ENCODE measurements at places on chromosomes 7 and 10.

DNA sequence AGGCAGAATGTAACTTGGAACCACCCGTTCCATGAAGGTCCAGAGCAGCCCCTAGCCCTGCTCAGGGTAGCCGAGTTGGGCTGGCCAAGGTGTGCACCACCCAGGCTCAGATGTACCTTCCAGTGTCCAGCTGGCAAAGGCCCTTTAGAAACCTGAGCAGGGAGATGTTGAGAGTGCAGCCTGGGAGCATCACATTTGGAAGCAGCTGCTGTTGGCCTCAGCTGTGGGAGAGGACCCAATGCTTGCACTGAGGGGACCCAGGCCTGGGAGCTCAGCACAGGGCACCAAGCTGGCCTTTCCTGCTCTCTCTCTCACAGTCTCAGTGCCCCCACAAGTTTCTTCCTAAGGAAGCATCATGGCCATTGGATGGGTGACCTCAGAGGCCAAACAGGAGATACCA, 33.5 kb downstream of the ANXA8 start:
- DNase-seq, result no peak

DNA sequence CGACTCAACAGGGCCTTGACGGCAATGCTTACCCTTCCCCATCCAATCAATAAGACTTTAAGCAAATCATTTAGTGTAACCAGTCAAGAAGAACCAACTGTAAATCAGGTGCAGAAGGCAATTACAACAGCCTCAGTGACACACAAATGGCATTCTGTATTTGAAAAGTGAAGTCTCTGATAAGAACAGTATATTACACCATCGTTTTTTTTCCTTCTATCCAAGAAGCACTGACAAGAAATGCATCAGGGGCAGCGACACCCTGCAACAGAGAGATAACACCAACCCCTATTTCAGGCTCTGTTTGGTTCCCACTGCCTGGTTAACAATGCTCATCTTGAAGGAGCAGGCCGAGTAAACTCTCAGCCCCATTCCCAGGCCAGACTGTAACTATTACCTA, 204.0 kb upstream of the AOAH start:
- no peak for DNase-seq

GRCh38 chr10:65294329-65294728, 1631.5 kb upstream of the LRRTM3 start:
- no peak for DNase-seq

- no peak for DNase-seq
Measured at GRCh38 chr10:25831080-25831479, 102.9 kb upstream of the MYO3A start.

Measured in type B pancreatic cell (in vitro differentiated cells).